ENCODE measurements at places on chromosomes 1 and 21. TPM values are rescaled to one million over a fixed set of nuclear protein-coding genes. Genes with fewer than 3 reads are reported as not detected.

The ERICH3 gene
- total RNA-seq: 0.05 TPM

The PDPN gene
- 0.30 TPM for total RNA-seq

The AMPD1 gene
- total RNA-seq: not detected

The GLIS1 gene
- 2.7 TPM for total RNA-seq

The SLC44A5 gene
- total RNA-seq: under 0.01 TPM

The ANKRD45 gene
- total RNA-seq: 2.6 TPM

The ALPL gene
- 0.30 TPM for total RNA-seq

The TSPAN1 gene
- total RNA-seq: not detected

The KIF14 gene
- 8.8 TPM for total RNA-seq

The KDF1 gene
- not detected for total RNA-seq

The KIRREL1 gene
- 200 TPM for total RNA-seq

The NR1I3 gene
- not detected for total RNA-seq

The RNF223 gene
- total RNA-seq: not detected

The SLAMF8 gene
- total RNA-seq: not detected

The DDI2 gene
- total RNA-seq: 20.3 TPM

The AHDC1 gene
- total RNA-seq: 15.5 TPM

The RSRP1 gene
- total RNA-seq: 97.1 TPM

The APCS gene
- not detected for total RNA-seq

The LCE2C gene
- not detected for total RNA-seq

The PCP4 gene
- total RNA-seq: not detected

The BMP8B gene
- total RNA-seq: not detected
